ENCODE measurements at places on chromosomes 2 and 18. TPM values are rescaled to one million over a fixed set of nuclear protein-coding genes. Genes with fewer than 3 reads are reported as not detected.

- no peak for DNase-seq
Measured at GRCh38 chr2:133223226-133223625, 345.0 kb downstream of the NCKAP5 start.

The NXPH2 gene
- total RNA-seq = 0.37 TPM

The LOXHD1 gene
- 1.7 TPM for total RNA-seq

DNA sequence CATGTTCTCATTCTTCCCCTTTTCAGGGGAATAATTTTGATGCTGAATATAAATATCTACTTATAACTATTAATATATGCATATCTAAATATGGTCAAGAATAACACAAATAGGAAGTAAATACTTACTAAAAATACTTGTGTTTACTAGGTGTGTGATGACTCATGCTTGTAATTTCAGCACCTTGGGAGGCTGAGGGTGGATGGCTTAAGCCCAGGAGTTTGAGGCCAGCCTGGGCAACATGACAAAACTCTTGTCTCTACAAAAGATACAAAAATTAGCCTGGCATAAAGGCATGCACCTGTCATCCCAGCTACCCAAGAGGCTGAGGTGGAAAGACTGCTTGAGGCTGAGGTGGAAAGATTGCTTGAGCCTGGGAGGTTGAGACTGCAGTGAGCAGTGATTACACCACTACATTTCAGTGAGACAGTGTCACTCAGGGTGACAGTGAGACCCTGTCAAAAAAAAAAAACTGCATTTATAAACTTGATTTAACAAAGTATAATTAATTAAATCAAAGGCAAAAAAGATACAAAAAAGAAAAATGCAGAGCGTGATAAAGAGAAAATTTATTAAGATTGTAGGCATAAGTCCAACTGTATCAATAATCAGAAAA lies 703.1 kb upstream of the VRK2 start:
- no peak for DNase-seq

Measured in omental fat pad (tissue), 4 donors.